Erythroblast (primary cell): ENCODE measurements at places on chromosomes 4 and X.

DNA sequence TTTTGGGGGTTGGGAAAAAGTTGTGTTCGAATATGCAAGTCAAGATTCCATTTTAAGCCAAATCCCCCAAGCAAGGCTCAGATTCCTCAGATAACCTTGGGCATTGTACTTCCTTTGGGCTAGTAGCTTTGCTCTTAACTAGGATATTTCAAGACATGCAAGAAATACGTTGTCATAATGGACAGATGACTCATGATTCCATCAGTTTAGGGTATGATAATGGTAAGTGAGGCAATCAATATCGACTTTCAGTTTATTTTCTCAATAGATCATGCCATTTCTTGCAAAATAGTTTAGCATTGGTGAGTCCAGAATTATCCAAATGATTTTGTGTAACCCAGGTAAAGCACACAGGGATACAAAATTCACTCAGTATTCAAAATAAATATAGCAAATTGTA lies 25.4 kb downstream of the CFAP299 start:
- no peak for DNase-seq

GRCh38 chr4:81003597-81004111 lies 26.9 kb upstream of the BMP3 start:
- DNase-seq: no peak

- peak; percentile 55 for DNase-seq
Measured at GRCh38 chrX:151543706-151544105, 19.8 kb upstream of the PASD1 start.

- DNase-seq: no peak
Measured at GRCh38 chr4:77354550-77354949, 197.5 kb downstream of the CCNG2 start.

DNA sequence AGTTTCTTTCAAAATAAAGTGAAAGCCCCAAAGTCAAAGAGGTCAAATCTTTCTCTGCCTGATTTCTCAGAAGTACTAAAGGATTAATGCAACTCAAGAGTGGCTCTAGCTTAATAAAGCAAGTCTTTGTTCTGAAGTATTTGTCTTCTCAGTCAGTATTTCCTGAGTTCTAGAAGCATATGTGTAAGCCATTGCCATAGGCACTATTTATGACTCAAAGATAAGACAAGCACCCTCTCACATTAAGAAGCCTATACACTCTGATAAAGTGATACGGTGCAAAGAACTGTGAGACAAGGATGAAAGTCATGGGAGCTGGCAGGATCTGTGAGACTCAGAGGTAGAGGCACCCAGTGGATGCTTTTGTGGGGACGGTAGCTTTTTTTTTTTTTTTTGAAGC lies 60.9 kb downstream of the AASDH start:
- no peak for DNase-seq

- no peak for DNase-seq
Measured at GRCh38 chr4:149176039-149176438, 639.6 kb downstream of the IQCM start.

DNA sequence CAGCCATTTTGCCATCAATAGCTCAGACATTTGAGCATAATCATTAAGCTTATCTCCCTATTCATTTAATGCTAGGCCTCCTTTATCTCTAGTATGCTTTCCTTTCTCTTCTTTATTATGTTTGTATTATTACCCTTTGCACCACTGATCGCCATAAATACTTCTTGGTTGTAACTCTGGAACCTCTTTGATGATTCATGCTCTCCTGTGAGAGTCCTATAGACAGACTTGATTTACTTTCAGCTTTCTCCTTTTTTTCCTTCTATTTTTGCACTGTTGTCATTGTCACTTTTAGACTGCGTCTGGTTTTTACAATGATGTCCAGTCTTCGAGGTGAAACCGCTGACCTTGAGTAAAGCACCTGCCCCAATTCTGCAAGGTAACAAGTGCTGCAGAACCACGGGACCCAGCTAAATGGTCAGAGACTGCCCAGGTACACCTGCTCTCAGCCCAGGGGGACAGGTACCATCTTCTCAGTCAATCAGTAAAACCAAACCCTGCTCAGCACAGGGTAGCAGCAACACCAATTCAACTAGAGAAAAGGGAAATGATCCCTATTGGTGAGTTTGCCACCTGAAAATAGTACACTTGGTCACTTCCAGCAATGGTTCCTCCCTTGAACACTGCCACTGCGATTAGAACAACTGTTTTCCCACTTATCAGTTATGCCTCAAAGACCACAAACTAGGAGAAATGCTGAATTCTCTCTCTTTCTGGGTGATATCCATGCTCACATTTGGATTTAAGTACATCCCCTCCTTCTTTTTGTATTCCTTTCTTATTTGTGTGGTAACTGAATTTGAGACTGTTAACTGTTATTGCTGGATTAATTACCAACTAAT lies 125.1 kb downstream of the MAML3 start:
- DNase-seq: no peak

GRCh38 chr4:134132086-134132783 lies 69.4 kb downstream of the PABPC4L start:
- no peak for DNase-seq

- no peak for DNase-seq
Measured at GRCh38 chr4:148094149-148094548, 348.1 kb downstream of the NR3C2 start.

- DNase-seq: no peak
Measured at GRCh38 chr4:112889199-112889598, 160.3 kb upstream of the ANK2 start.

DNA sequence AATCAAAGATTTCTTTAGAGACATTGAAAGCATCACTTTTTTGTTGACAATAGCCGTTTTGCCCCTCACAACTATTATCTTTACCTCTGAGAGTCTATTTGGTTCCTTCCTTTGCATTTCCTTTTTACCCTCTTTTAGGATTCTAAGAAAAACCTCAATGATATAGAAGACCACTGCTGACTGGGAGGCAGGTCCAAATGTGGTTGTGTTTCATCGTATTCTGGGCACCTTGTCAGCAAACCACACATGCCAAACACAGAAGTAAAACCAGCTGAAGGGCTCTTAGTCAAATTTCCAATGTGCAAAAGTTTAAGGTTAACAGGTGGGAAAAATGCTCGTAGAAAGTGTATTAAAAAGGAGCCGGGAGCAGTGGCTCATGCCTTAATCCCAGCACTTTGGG lies 5.1 kb upstream of the PRMT9 start:
- DNase-seq: no peak

DNA sequence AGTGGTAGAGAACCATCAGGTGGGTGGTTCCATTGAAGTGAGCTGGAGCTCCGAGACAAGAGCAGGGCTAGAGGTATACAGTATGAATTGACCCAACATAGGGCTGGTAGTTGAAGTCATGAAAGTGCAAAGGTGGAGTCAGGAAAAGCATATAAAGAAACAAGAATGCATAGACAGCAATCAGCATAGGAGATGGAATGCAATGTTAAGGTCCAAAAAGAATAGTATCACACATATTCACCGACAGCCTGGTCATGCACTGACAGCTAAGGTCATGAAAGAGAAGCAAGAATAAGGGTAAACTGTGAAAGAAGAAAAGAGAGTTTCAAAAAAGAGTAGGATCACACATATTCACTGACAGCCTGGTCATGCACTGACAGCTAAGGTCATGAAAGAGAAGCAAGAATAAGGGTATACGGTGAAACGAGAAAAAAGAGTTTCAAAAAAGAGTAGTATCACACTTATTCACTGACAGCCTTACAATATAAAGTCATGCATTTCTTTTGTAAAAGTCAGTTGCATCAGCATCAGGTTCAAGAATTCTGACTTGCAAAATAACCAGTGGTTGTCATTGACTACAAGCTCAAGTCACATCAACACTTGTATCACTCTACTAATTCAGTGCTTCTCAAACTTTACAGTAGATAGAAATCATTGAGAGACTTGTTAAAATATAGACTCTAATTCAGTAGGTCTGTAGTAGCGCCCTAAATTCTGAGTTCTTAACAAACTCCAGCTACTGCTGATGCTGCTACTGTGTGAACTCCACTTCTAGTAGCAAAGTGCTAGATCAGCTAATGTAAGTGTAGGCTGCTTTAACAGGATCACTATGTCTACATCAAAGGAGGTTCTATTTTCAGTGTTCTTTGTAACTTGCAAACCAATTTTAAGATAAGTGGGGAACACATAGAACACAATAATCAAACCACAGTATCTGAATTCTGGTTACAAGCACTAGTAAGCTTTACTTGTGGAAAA lies 221.9 kb downstream of the PDGFC start:
- DNase-seq: no peak

DNA sequence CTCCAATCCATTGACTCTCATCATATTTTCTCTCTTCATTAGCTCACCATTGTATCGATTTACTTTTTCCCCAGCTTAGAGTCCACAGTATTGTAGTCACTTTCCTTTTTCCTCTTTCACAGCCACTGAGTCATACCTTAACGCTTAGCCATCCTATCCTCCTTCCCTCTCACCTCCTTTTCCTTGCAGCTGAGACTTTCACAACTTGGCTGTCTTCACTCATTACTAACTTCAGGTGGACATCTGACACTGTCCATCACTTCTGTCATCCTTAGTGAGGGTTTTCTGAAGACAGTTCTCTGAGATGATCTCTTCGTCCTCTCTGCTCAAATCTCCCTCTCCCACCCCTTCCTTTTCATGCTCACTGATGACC lies 70.5 kb upstream of the ESX1 start:
- no peak for DNase-seq

DNA sequence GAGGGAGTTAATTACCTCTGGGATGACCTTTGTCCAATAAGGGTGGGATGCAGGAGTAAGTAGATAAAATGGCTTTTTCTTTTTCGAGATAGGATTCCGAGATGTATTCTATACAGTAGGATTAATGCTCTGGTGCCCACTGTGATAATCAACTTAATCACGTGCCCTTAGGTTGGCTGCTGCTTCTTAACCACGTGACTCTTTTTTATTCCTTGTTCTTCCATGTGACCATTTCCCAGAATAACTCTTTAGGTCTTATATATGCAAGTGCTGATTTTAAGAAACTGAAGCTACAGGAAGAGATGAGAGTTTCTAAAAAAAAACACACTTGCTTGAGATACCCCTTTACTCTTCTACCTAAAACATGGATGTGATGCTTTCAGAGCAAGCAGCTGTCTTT lies 1628.9 kb downstream of the PCDH7 start:
- no peak for DNase-seq

DNA sequence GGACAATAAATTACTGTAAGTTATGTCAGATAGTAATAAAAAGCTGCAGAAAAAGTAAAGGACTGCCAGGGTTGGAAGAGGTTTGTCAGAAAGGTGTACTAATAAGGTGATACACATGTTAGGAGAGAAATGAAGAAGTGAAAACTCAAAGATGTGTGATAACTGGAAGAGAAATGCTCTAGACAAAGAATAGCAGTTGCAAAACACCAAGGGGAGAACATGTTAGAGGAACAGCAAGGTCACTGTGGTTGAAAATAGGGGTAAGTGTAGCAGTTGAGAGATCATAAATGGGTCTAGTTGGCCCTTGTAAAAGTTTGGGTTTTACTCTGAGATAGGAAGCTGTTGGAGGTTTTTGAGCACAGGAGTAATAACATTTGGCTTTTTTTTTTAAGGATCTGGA lies 46.9 kb downstream of the HSPA4L start:
- DNase-seq: no peak

DNA sequence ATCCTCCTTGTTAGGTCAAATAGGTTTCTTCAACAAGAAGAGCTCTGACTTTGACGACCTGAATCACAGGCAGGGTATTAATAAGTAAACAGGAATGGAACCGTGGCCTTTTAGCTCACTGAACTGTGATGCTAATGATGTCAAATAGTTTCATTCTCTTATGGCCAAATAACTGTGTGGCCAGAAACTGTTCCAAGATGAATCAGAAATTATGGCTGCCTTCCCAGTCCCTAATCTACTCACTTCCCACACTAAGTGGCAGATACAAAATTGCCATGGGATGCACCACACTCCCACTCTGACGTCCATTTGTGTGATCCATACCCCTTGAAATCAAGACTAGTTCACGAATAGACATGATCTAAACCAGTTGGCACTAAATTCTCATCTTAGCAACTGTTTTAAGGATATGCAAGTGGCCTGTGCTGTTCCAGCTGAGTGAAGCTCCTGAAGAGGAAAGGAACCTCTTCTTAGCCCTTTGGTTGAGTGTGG lies 455.4 kb downstream of the IL15 start:
- no peak for DNase-seq

DNA sequence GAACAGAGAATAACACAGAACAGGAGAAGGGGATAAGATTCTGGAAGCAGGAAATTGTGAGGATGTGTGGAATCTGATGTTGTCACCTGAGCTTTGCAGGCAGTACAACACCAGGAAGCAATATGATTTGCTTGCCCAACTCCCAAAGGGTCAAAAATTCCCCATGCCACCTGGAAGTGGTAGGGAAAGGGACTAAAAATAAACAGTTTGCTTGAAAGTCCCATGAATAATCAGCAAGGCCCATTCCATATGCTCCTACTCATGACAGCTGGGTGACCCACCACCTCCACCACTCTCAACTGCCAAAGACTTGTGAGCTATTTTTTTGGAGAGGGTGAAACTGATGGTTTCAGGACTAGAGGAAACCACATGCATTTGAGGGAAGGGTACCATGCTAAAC lies 168.4 kb downstream of the KCNIP4 start:
- DNase-seq: no peak

GRCh38 chr4:109462297-109462696 lies 28.7 kb downstream of the SEC24B start:
- DNase-seq: peak; percentile 35

DNA sequence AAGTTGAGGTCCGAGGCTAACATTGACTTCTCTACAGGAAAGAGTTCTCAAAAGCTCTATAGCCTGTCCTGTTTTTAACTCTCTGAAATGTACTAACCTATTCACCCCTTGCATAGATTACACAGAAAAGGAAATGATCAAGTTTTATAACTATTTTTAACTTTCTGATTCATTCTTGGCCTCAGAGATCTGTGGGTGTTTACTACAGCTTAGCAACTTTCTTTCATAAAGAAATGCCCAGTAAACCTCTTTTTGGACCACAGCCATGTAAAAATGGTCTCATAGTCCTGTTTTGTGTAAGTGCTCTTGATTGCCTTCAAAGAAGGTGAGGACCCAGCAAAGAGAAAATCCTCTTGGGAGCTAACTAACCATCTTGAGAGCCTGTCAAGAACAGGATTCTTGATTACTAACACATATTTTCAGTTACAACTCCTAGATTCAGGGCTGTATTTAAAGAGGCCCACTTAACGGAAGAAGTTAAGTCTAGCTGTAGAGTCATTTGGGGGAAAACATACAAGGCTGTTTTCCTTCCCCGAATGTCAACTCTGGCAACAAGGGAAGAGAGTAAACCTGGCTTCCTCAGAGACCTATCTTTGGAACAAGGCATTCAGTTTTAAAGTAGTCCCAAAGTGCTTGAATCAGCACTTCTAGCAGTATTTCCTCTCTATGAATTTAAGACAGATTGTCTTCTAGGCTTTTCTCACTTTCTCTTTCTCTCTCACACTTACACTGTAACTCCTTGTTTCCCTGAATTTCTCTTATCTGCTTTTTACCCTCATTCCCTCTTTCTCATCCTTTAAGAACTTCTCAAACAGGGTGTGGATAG lies 78.2 kb downstream of the IL21 start:
- no peak for DNase-seq

DNA sequence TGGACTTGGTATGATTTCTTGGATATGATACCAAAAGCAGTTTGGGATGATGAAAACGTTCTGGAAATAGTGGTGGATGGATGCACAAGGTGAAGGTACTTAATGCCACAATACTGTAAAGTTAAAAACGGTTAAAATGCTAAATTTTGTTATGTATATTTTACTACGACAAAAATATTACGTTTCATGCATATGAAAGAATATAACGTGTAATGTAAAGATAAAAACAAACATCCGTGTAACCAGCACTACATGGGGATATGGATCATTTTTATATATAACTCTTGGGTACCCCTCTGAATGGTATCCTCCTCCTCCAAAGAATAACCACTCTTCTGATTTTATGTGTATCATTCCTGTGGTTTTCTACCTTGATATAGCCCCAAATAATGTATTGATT lies 862 bp upstream of the CENPU start:
- DNase-seq: no peak
